ENCODE measurements at places on chromosomes 1 and 21.

DNA sequence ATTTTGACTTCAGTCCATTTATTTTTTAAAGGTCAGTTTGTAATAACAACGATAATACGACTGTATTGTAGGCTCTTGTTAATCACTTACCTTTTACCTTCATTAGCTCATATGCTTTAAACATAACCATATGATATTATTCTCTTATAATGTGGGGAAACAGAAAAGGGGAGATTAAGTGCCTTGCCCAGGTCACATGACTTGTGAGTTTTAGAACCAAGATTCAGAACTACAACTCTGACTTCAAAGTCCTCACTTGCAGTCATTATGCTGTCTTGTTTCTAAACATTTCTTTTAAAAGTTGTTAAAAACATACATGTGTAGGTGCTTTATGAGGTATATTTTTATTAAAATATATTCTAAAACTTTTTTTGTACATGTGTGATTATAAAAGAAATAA is 41.1 kb downstream of the SUCO start:
- no peak for DNase-seq

DNA sequence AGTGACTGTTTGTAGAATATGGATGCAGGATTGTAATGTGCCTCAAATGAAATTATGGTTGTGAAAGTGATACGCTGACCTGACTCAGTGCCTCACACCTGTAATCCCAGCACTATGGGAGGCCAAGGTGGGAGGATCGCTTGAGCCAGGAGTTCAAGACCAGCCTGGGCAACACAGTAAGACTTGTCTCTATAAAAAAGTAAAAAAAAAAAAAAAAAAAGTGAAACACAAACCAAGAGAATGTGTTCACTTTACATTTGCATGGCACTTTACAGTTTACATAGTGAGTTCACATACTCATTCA is 2.0 kb downstream of the CAPN2 start:
- no peak for DNase-seq

- DNase-seq, result no peak
Measured at GRCh38 chr21:16192902-16193301, 463.1 kb downstream of the USP25 start.

- peak; percentile 83 for DNase-seq
Measured at GRCh38 chr1:185646202-185646683, 87.9 kb upstream of the HMCN1 start.

DNA sequence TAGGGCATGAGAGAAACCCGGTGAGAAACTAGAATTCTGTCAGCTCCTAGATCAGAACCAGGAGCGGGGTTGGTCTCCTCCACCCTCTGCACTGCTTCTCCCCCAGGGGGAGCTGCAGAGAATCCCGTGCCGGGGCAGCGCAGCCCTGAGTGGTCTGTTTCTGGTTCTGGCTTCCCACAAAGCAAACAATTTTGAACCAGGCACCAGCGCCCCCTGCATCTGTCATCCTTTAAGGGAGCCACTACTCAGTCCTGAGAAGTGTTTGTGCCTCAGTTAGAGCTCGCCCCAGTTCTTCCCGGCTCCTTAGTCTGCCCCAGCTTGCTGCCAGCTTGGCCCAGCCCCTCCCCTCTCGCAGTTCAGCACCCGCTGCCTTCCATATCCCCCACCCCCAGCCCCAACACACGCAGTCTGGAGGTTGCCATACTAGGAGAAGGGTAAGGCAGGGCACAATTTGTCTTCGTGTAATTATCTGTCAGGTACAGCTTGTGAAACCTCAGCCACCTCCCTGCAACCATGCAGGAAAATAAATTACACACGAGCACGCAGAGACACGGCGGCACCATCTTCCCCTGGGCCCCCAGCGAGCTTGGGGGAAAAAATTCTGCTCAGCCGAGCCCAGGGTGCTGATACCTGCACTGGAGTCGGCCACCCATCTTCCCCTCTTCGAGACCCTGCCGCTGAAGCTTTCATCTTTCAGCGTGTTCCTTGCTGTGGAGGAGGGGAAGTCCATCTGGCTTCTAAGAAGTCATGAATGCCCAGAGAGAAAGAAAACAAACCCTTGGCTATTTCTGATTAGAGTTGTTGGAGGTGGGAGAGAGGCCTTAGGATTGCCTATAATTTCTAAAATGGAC is 62.6 kb upstream of the CD1D start:
- no peak for DNase-seq
